Renal cortical epithelial cell (primary cell): ENCODE measurements at places on chromosomes 6 and 20. TPM values are rescaled to one million over a fixed set of nuclear protein-coding genes. Genes with fewer than 3 reads are reported as not detected.

- peak; percentile 36 for DNase-seq
Observed at GRCh38 chr20:55538261-55538908, 466.9 kb downstream of the CBLN4 start.

DNA sequence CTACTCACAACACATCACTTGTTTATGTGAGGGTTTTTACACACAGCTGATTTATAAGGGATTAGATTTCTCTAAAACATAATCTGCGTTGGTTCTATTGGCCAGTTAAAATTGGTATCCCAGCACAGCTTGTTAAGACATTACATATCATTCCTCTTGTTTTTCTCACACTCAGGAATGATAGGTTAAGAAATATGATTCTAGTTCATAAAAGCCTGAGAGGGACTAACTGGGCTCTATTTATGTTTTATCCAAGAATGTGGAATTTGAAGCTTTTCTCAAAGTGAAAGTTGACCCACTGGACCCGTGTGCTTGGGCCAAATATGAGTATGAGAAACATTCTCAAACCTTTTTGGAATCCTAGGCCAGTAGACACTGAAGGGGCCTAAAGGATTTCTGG lies 117.3 kb downstream of the TMEM170B start:
- no peak for DNase-seq

- no peak for DNase-seq
Observed at GRCh38 chr6:91720324-91720723, 1133.5 kb upstream of the MAP3K7 start.

- DNase-seq: no peak
Observed at GRCh38 chr6:119802464-119802863, 452.9 kb upstream of the MAN1A1 start.

The TRIM15 gene
- 0.17 TPM in 1 of 2 replicates, not detected in the other for total RNA-seq
